ENCODE measurements at places on chromosomes 16 and 17.

DNA sequence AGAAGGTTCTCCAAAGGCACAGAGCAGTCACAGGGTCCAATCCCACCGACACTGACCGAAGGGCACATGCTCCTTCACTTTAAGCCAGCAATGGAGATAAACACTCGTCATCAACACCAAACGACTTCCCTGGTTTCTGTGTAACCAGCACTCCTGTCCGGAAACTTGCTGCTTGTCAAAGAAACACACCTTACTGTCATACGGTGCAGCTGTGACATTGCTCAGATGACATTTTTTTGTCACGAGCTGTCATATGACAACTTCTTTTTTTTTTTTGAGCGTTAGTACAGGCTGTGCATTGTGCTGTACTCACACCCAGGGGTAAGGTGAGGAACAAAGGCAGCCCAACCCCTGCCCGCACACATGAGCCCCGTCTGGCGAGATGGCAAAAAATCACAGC lies 39.2 kb downstream of the TLE7 start:
- no peak for DNase-seq

DNA sequence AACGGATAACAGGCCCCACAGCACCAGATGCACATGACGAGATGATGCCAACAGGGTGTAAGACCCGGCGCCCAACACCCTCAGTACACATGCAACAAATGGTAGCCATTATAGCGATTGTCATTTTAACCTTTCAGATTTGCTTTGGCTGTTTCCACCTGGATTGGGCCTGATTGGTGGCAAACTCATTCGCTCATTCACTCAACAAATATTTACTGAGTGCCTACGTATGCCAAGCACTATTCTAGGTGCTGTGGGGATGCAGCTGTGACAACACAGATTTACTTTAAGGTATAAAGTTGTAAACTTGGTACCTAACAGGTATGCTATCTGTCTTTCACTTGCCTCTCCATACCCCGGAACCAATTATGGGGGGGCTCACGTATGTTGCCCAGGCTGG lies 66.8 kb downstream of the SRCIN1 start:
- DNase-seq = no peak

GRCh38 chr16:78485917-78486257 lies 386.4 kb downstream of the WWOX start:
- no peak for DNase-seq

DNA sequence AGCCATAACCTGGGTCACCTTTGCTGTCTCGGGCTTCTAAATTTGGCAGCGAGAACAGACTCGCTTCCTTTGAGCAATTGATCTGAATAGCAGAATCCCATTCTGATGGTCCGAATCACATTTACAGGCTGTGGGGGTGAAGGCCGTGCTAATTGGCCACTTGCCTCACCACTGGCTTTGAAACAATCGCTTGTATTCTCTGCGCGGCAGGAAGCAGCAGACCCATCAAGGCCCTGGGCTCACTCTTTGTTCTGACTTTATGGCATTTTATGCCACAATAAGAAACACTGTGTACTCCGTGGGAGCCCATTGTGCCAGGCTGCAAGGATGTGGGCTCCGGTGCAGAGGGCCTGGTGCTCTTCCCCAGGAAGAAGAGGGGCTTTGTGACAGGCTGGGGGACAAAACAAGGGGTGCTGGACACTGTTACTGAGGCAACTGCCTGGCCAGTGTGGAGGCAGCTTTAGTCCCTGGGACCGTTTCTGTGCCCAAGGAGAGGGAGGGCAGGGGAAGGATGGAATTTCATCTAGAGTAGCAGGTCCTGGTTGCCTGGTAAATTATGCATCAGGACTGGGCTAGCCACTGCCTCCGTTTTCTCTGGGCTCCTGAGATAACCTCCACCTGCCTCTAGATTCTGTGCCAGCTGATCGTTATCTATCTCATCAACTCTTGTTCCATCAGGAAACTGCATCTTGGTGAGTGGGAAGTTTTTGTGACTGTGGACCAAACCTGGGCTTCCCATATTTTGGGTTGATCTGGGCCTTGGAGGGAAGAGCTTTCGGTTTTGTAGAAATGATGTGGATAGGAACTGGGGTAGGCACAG lies 78.5 kb downstream of the MRC2 start:
- DNase-seq = no peak

DNA sequence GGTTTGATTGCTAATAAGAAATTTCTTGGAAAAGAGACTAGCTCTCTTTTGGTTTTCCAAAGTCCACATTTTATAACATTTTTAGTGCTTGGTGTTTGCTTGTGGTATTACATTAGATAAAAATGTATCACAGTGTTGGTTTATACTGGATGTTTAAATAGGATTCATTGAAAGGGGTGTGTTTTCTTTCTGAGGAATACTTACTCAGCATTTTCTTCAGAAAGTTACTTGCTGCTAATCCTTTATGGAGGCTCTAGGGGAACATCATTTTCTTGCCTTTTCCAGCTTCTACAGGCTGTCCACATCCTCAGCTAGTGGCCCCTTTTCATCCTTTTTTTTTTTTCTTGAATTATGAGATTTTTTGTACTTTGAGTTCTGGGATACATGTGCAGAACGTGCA lies 834 bp upstream of the KRT39 start:
- no peak for DNase-seq

DNA sequence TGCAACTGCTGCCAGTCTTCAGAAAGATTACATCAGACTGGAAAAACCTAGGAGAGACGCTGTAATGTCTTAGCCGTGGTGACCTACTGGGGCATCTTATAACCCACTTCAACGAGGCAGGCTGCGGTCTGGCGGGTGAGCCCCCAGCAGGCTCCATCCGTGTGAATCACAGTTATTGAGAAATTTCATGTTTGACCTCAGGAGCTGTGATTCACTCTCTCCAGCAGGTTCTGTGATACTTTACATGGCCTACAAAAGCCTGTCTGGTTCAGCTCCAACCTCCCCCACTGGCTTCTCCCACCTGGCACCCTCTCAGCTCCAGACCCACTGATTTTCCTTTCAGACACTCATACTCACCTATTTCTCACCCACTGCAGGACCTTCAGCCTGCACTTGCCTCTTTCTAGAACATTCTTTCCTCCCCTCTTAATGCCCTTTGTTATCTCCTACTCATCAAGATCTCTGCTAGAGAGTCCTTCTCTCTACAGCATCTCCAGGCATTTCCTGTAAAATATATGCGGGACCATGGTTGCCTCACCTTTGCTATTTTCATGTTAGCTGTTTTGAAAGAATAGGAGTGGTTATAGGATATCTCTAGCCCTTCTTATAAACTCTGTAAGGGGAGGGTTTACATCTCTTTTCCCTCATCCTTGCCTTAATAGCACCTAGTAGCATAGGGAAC lies 227.9 kb downstream of the MAF start:
- DNase-seq = no peak
